ENCODE measurements at places on chromosomes 4 and X.

DNA sequence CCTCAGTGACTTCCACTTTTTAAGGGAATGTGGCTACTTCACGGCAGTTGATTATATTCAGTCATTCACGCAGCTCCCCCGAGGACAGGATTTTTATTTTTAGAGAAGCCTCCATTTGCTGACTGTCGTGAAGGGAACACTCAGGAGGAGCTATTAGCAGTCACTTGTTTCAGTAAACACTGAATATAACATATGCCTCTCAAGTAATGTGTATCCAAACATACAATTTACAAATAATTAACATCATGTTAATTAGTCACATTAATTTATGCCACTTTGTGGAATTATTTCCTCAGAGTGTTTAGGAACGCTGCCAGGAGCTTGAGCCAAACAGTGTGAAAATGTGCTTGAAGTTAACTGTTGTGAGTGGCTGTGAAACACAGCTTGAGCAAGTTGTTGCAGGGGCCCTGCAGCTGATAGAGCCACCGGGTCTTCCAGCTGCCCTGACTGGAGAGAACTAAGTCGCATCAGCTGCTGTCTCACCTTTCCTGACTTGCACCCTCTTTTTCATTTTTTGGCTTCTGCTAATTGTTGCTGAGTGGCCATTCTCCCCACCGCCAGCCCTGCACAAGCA lies 245.6 kb downstream of the LDB2 start:
- no peak for DNase-seq

- no peak for DNase-seq
These were observed 331 bp downstream of the SETD7 start for GRCh38 chr4:139555705-139556070.

DNA sequence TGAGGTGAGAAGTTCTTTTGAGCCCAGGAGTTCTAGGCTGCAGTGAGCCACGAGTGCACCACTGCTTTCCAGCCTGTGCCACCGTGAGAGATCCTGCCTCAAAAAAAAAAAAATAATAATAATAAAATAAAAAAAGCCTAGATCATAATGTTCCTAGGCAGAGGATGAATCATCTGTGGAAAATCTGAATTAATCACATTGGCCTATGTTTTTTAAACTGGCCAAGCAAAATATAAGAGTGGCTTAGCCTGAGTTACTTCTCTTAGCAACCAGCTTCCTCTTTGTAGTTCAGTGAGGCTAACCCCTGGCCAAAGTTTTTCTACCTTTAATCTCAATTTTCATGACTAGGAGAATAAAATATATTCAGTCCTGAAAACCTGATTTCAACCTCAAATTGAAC lies 614.6 kb downstream of the PPP4R3C start:
- DNase-seq: no peak

GRCh38 chrX:152861116-152861515 lies 30.3 kb downstream of the NSDHL start:
- DNase-seq: no peak

GRCh38 chrX:48468247-48468671 lies 1.8 kb downstream of the SLC38A5 start:
- DNase-seq: peak; percentile 18

- peak; percentile 73 for DNase-seq
These were observed 94.3 kb downstream of the DDIT4L start for GRCh38 chr4:100095729-100096595.

GRCh38 chr4:55107054-55107453 lies 18.3 kb downstream of the KDR start:
- no peak for DNase-seq

GRCh38 chr4:125392694-125393093 lies 77.9 kb downstream of the FAT4 start:
- DNase-seq: no peak

DNA sequence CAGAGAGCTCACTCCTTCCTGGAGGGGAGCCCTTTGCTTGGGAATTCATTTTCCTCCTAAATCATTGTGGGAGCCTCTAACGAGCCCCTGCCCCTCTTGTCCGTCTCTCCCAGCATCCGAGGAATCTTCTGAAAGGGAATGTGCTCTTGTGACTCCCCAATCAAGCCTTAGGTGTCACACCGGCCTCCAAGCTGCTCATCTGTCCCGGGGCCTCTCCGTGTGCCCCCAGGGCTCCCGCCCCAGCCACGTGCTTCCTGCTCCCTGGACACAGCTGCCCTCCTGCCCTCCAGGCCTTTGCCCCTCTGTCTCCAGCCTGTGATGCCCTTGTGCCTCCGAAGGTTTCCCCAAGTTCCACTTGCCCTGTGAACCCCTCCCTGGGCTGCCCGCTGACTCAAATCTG lies 239.8 kb downstream of the AFAP1 start:
- DNase-seq: no peak

DNA sequence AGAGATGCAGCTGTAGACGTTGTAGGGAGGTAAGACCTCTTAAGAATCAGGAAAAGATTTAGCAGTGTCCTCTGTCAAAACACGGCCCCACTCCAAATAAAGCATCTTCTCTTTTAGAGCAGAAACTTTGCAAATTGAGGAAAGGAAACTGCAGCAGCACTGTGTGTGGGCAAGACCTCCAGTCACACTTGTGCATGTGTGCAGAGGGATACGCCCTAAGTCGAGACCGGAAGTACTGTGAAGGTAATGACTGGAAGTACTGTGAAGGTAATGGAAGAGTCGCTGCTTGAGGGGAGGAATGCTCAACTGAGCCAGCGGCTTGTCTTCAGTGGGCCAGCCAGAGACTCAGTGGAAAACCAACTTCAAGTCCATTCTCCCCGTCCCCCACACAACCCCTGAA lies 46.5 kb downstream of the EGF start:
- DNase-seq: no peak

DNA sequence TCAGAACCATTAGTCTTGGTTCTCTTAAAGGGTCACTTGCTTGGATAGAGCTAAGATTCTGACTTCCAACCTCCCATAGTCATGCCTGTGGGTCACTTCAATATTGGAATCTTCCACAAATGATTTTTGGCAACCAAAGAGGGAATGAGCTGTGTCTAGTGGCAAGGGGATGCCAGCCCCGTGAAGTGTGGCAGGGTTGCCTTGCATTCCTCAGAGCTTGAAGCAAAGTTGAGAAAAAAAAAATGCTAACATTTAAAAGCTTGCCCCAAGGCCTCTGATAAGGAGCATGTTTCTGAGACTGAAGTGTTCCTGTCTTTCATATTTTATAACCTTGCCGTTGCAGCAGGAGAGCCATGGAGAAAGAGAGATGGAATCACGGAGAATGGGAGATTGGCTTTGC lies 120.2 kb downstream of the PAPSS1 start:
- DNase-seq: no peak

DNA sequence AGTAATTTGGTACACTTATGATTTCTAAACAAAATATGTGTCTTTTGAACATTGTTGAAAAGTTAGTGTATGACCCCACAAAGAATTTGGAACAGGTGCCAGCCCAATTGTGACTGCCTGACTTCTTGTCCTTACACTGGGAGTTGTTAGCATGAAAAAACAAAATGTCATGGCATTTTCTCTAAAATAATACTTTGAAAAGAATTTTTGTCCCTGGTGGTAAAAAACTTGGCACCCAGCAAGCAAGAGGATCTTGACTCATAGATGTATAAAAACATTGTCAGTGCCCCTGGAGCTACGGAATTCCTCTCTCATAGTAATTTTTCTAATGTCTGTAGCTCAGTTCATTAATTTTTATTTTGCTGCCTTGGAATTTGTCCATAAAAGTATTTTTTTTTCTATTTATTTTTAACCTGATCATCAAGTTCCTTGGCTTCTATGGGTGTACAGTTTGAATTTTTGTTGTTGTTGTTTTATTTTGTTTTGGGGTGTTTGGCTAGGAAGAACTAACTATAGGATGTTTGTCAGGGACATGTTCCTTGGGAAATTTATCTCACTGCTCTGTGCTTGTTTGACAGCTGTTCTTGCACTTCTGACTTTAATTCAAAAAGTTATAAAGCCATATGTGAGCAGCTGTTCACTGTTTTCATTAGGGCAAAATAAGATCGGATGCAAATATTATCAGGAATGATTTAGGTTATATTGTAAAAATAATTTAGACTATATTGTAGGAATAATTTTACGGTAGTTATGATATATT lies 95.4 kb upstream of the NUDT6 start:
- no peak for DNase-seq

GRCh38 chr4:87807402-87807801 lies 8.0 kb downstream of the IBSP start:
- no peak for DNase-seq

GRCh38 chrX:103253608-103254007 lies 1.3 kb downstream of the TCEAL8 start:
- DNase-seq: no peak

- DNase-seq: no peak
These were observed 67.5 kb upstream of the BMP3 start for GRCh38 chr4:80963051-80963450.

DNA sequence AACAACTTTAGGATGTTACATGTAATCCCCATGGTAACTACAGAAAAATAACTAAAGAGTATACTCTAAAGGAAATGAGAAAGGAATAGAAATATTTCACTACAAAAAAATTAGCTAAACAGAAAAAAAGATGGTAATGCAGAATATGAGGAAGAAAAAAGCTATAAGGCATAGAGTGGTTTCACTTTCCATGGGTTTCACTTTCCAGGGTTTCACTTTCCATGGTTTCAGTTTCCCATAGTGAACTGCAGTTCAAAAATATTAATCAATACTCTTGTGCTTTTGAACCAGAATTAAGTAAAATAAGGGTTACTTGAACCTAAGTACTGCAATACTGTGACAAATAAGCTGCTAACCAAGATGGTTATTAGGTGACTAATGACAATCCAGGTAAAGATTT lies 42.0 kb downstream of the NPFFR2 start:
- no peak for DNase-seq

DNA sequence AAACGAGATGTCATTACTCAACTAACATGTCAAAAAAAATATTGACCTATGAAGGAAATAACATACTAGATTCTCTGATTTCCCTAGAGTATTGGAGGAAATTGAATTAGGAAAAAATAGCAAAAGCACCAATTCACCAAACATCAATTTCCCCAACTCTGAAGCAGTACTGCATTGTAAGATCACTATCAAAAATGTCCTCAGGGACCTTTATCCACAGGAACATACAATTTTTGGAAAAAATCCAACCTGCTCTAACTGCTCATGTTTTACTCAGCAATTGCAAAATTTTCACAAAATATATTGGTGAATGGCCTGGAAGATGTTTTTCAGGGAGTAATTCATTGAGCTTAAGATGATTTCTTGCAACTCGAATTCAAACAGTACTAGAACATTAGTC lies 239.0 kb upstream of the GIMD1 start:
- DNase-seq: no peak

- DNase-seq: no peak
These were observed 36.6 kb downstream of the SYTL4 start for GRCh38 chrX:100695302-100695701.
